ENCODE measurements at places on chromosomes 2 and 18.

GRCh38 chr2:186459009-186459408 is 27.1 kb upstream of the ZC3H15 start:
- DNase-seq: no peak

DNA sequence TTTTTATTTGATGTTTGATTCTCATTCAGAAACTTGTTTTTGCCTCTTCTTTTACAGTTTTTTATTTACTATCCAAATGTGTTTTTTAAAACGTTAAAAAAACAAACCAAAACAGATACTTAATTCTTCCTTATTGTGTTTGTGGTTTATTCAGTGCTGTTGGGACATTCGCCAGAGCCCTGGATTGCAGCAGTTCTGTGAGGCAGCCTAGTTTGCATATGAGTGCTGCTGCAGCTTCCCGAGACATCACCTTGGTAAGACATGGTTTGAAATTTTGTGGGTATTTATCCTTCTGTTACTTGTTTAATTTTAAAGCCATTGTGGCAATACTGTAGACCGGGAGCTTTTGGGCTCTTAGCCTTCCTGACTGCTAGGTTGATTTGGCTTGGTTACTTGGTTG is 91.2 kb downstream of the MTA3 start:
- DNase-seq: no peak

DNA sequence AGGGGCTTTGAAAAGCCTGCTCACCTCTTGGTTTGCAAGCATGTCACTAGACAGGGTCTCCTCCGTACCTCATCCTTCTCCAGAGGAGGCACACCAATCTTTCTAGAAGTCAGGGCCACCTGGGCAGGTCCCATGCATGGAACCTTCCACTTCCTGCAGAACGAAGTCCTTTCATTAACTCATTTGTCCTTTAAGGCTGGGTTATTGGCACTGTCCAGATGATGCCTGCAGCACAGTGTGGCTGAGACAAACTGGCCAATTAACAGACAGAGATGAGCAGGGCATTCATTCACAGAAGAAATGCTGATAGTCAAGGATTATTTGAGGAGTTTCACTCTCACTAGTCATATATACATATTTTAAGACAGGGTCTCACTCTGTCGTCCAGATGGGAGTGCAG is 245.3 kb downstream of the TFCP2L1 start:
- no peak for DNase-seq

DNA sequence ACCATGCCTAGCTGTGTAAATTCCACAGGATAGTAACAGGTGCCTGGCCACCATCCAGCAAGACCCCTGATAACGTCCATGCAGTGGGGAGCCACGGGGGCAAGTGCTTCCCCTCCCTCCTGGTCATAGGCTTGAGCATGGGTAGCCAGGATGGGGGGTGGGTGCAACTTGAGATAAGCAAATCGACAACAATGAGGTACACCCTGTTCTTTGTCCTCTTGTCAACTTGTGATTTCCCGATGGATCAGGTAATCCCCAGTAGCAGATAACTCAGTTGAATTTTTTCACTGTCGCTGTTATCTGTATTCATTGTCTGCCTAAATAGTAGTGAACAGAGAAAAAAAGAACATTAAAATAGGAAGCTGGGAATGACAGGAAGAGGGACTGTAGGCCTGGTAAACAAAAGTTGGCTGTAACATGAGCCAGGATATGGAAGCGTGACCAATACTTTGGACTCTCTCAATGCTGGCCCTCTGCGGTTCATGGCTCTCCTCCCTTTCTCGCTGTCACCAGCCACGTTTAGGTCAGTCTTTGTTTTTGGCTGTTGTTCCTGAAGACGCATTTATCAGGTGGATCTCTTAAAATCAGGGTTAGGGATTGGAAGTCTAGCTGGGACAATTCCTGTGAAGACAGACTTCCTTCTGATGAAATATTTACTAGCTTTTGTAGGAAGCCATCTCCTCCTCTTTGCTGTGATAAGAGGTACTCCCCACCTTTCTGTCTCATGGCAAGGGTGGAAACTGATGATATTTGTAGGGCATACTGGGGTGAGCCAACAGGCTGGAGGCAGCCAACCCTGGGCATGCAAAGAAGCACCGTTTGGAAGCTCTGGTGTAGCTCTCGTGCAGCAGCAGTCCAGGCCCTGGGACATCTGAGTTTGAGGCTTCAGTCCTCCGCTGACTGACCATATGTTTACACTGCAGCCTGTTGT is 42.4 kb downstream of the TCF7L1 start:
- no peak for DNase-seq

DNA sequence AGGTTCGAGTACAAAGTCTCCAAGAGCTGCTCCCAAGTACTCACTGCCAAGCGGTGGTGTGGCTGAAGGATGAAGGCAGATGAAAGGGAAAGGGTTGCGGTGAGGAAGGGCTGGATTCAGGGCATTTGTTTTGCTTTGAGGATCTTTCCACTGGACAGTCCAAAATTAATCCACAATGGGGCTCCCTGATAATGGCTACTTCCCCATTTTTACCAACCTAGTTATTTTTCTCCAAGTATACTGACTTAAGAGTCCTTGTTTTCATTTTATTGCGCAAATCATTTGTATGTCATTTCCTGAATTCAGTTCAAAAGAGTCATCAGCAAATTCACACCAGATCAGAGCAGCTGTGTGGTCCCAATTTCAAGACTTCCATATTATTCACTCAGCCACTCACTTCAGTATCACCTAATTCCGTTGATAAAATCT is 464 bp upstream of the SESTD1 start:
- DNase-seq: no peak

DNA sequence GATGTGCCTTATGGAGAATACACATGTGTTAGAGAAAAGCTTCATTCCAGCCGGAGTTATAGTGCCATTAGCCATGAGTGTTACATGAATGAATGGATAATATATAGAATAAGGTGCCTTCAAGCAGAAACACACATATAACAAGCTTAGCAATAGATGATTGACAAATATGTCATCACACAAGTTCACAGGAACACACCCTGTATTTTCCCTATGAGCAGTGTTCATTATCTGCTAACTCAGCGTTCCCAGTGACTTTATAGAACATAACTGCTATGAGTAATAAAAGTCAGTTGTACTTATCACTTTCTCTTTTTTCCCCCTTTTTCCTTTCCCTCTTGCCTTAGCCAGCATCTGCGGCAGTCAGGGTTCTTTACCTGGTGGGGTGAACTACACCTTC is 65.1 kb downstream of the TIMM21 start:
- no peak for DNase-seq

- DNase-seq: no peak
Measured at GRCh38 chr2:18514526-18515461, 45.7 kb downstream of the RDH14 start.

DNA sequence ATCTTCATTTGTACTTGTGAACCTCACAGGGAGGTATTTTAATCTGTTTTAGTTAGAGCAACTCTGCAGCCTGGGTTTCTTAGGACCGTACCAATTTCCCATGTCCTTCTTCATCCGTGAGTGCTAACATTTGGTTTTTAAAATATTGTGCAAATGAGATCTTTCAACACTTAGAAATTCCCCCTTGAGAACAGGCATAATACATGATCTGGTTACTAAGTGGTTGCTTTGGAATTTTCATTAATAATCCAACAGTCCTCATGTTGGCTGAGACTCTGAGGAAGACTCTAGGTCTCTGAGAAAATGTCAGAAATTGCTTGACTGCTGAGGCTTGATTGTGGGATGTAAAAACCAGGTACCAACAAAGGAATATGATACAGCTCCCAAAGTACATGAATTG is 125.6 kb upstream of the CDCA7 start:
- DNase-seq: no peak

DNA sequence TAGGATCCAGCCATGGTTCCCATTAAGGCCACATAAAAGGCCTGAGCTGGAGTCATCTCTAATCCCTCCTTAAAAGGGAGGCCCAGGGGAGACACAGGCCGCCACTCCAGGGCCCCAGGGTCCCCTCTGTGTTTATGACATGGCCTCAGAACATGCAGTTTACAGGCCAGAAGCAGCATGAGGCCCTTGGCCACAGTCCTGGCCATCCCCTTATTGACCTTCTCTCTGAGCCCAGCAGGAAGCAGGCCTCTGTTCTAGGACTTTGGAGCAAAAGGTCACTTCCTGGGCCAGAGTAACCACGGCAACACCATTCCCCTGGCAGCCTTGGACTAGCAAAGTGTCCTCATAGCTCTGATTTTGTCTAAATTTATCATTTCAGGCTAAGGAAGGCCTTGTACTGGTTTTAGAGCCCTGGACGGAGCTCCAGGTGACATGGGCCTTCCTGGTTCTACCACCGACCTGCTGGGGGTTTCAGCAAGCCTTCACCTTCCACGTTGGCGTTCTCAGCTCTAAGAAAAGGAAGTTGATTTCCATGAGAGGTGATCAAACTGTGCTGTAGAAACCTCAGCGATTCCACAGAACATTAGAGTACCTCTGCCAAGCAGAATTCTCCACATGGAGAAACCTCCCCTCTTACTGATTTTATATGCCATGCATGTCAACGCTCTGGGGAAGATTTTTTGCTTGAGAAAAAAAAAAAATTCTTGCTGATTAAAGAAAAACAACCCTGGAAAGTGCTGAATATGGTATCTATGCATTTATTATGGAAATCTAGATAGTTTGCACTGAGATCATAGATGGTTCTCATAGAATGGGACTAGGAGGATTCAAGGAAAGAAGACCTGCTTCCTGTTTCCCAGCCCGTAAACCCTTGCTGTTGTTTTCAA is 53.7 kb downstream of the HS1BP3 start:
- DNase-seq: no peak

GRCh38 chr18:56982766-56983165 is 164.1 kb upstream of the BOD1L2 start:
- no peak for DNase-seq

GRCh38 chr2:19478409-19478808 is 120.0 kb upstream of the OSR1 start:
- no peak for DNase-seq

GRCh38 chr2:167761465-167762136 is 485.8 kb downstream of the STK39 start:
- DNase-seq: no peak

- no peak for DNase-seq
Measured at GRCh38 chr2:60336442-60337141, 216.9 kb downstream of the BCL11A start.

- no peak for DNase-seq
Measured at GRCh38 chr2:230262246-230262645, 36.7 kb downstream of the SP140 start.

GRCh38 chr18:623761-624620 is 27.2 kb downstream of the CLUL1 start:
- peak; percentile 81 for DNase-seq

GRCh38 chr2:56576001-56576400 is 392.2 kb downstream of the CCDC85A start:
- no peak for DNase-seq

- no peak for DNase-seq
Measured at GRCh38 chr2:78020491-78020890, 498.3 kb upstream of the LRRTM4 start.

GRCh38 chr2:37317746-37318145 is 6.9 kb downstream of the PRKD3 start:
- DNase-seq: no peak

DNA sequence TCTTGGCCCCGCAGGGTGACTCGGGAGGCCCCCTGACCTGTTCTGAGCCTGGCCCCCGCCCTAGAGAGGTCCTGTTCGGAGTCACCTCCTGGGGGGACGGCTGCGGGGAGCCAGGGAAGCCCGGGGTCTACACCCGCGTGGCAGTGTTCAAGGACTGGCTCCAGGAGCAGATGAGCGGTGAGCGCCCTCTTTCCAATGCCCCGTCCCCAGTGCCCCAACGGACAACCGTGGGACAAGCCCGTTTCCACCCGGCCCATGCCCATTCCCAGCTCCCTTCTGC is 2.6 kb upstream of the CHRND start:
- no peak for DNase-seq

GRCh38 chr18:48801728-48802542 is 148.8 kb downstream of the SMAD7 start:
- peak; percentile 6 for DNase-seq

- DNase-seq: no peak
Measured at GRCh38 chr2:184394642-184395041, 203.7 kb upstream of the ZNF804A start.

GRCh38 chr2:20122864-20123263 is 71.4 kb upstream of the LAPTM4A start:
- no peak for DNase-seq

DNA sequence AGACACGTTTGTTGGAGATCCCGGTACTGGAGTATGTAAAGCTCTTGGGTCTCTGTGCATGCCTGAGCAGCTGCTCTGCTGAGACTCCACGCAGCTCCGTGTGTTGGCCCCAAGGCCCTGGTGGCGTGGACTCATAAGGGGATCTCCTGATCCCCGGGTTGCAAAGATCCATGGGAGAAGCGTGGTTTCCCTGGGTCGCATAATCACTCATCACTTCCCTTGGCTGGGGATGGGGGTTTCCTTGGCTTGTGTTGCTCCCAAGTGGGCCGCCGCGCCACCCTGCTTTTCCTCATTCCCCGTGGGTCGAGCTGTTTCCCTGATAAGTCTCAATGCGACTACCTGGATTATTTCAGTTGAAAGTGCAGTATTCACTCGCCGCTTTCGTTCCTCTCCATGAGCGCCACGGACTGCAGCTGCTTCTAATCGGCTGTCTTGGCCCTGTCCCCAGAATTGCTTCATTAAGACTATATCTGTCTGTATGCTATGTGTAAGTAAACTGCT is 76.0 kb downstream of the EPC2 start:
- no peak for DNase-seq

GRCh38 chr2:121049131-121049530 is 235.9 kb downstream of the TFCP2L1 start:
- DNase-seq: no peak

DNA sequence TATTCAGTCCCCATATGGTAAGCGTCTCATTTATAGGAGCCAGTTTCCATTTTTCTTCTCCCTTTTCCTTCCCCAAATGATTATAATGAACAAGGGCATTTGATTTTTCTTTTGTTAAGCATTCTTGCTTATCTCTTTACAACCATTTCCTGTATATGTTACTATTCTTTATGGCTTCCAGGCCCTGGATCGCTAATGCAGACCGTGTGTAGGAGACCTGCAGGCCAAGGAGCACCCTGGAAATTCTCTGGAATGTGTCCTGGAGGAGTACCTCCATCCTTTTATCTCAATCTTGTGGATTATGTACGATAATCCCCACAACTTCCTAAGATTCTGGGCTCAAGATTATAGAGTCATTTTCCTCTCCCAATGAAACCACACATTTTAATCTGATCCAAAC is 439.6 kb upstream of the MMADHC start:
- no peak for DNase-seq

DNA sequence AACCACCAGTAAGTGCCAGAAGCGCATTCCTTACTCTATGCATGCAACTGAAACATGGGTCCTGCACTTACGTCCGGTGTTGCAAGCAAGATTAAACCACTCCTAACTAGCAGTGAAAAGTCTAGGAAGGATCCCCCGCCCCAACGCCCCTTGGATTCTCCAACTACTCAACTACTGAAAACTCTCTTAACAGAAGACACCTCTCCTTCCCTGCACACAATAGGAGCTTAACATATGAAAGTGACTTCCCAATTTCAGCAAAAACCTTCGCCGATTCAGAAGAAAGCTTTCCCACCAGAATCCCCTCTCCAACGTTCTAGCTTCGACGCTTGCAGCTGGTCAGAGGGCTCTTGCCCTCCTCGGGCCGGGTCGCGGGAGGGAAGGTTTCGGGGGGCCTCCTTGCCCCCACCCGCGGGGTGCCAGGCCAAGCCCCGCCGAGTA is 578 bp downstream of the IWS1 start:
- no peak for DNase-seq
